ENCODE measurements at places on chromosomes 6 and 20.

DNA sequence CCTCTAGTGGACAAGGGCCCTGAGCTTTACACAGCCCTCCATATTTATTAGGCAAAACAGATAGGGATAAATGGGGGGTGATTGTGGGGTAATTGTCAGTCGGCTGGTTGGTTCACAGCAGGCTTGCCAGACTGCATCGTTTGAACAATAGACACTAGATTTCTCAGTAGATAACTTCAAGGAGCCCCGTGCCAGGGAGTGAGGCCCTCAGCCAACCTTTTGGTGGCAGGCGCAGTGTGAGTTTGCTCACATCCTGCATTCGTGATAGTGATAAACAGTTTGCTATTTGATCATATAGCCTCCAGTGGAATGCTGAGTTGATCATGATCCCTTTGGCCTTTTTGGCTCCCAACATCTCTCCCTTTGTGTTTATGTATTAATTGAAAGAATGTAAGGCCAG lies 3.6 kb upstream of the ABHD12 start:
- DNase-seq, result no peak

GRCh38 chr6:147582991-147583390 lies 74.5 kb downstream of the SAMD5 start:
- no peak for DNase-seq

DNA sequence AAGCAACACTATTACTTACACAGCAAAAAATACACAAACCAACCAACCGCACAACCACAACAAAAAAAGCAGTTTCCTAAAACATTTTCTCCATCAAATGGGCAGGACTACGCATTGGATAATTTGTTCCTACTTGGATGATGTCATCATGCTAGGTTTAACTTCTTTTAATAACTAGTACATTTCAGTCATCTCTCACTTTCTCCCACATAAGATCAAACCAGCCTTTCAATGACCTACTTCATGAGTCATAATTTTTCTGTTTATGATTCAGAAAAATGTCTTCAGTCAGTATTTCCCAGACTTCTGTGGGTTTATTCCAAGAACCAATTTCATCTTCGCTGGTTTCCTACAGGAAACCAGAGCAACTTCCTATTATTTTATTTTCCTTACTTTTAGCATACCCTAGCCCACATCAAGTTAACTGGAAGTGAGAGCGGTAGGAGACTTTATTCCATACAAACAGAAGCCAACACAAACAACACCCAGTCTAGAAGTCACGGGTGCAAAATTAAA lies 134.2 kb downstream of the GMDS start:
- DNase-seq, result peak; percentile 71

DNA sequence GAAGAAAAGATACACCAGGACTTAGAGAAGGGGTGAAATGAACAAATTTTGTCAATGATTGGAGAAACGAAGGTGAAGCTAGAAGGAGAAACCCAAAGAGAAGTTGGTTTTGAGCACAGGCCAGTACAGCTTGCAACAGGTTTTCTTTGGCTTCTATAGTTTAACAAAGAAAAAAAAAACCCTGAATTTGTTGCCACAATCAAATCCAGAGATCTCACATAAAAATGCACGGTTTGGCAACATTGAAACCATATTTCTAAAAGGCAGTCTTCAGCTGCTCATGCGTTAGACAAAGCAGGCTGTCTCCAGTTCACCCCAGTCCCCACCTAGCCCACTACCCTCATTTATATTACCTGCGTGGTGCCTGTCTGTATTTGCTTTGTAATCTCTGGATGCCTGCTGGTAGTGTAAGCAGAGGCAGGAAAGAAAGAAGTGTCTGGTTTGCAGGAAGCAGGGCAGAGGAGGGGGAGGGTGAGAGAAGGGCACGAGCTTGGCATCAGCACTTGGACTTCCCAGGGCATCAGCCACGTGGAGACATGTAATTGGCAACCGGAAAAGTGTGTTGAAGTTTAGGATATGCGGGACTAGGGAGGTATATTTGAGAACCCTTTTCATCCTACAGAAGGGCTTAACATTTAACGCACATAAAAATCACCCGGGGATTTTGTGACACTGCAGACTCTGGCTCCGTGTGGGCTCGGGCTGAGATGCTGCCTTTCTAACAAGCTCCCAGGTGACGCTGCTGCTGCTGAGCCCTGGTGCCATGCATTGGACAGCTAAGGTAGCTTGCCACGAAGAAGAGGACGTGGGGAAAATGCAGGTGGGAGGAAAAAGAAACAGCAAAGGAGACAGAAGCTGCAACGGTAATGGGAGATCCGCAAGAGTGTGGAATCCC lies 14.4 kb downstream of the PFDN4 start:
- peak; percentile 17 for DNase-seq

GRCh38 chr6:5260111-5260620 lies 584 bp downstream of the LYRM4 start:
- DNase-seq, result peak; percentile 70

- DNase-seq, result no peak
Observed at GRCh38 chr20:61561111-61561830, 309.2 kb downstream of the CDH4 start.

GRCh38 chr20:8132484-8133309 lies 631 bp downstream of the PLCB1 start:
- DNase-seq, result no peak

GRCh38 chr20:63370618-63371187 lies 9.6 kb upstream of the CHRNA4 start:
- DNase-seq, result no peak

DNA sequence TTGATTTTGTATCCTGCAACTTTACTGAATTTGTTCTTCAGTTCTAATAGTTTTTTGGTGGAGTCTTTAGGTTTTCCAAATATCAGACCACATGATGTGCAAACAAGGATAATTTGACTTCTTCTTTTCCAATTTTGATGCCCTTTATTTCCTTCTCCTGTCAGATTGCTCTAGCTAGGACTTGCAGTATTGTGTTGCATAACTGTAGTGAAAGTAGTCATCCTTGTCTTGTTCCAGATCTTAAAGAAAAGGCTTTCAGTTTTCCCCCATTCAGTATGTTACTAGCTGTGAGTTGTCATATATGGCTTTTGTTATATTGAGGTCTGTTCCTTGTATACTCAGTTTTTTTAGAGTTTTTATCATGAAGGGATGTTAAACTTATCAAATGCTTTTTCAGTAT lies 4.6 kb downstream of the MICB start:
- DNase-seq, result peak; percentile 14

DNA sequence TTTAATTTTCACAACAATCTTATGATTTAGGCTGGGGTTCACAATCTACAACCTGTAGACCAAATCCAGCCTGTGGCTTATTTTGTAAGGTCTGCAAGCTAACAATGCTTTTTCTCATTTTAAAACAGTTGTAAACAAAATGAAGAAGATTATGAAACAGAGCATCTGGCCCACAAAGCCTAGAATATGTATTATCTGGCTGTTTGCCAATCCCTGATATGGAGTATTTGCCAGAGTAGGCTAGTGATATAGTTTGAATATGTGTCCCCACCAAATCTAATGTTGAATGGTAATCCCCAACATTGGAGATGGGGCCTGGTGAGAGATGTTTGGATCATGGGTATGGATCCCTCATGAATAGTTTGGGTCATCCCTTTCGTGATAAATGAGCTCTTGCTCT lies 201.8 kb downstream of the DHX35 start:
- DNase-seq, result no peak

DNA sequence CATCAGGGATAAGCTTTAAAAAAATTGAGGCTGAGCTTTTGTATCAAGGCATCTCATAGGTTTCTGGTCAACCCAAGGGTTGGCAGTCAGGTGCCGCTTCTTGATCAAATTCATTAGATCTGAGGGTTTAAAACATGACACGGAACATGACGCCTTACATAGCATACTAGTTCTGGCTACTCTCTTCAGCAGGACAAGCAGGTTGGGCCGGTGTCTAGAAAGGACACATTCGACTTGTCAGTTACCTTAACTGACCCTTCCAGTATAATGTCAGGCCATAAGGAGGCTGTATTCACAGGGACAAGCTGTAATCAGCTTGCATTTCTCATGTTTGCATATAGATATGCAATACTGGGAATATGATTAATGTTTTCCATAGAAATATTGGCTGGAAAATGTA lies 65.6 kb downstream of the PHACTR1 start:
- DNase-seq, result no peak

GRCh38 chr6:149024361-149024760 lies 277.5 kb downstream of the UST start:
- no peak for DNase-seq

GRCh38 chr6:53335224-53335994 lies 13.3 kb downstream of the ELOVL5 start:
- DNase-seq, result peak; percentile 74

DNA sequence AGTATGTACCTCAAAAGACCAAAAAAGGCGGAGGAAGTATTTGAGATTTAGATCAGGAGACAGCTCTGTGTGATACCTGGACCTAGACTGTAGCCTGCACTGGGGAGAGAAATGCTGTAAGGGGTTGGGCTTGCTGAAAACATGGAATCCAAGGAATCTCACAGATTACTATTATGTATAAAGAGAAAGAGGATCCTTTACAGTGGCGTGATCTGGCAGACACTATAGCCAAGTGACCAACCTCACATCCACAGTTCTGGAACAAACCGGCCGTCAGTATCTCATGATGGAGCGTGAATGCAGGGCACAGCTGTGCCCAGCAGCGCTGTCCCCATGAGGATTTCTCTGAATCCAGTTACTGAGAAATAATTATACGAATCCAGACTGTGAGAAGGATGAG lies 12.3 kb downstream of the DDX27 start:
- DNase-seq, result no peak

Measured in activated CD4-positive, alpha-beta T cell treated with anti-CD3 and anti-CD28 coated beads, Interleukin-2, amount 50 U/mL, for 16 hours (primary cell).